ENCODE measurements at places on chromosomes 3 and 15.

GRCh38 chr15:74253211-74253921, 17.2 kb downstream of the CCDC33 start:
- DNase-seq: no peak

DNA sequence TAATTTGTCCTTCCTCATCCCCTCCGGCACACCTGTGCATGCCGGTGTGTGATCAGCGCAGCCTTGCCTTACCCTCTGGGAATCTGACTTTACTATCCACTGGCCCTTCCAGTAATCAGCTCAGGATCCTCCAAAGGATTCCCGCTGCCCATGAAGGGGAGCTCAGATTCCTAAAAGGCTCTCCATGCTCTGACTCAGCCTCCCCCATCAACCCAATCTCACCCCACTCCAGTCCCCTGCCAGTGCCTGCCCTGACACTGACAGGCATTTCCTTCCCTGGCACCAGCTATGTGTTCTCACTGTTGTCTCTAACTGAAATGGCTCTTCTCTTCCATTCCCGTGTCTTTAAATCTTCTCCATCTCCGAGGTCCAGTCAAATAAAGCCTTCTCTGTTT, 7.3 kb upstream of the BCL2A1 start:
- no peak for DNase-seq

GRCh38 chr3:153028381-153028780, 133.6 kb upstream of the RAP2B start:
- DNase-seq: no peak

DNA sequence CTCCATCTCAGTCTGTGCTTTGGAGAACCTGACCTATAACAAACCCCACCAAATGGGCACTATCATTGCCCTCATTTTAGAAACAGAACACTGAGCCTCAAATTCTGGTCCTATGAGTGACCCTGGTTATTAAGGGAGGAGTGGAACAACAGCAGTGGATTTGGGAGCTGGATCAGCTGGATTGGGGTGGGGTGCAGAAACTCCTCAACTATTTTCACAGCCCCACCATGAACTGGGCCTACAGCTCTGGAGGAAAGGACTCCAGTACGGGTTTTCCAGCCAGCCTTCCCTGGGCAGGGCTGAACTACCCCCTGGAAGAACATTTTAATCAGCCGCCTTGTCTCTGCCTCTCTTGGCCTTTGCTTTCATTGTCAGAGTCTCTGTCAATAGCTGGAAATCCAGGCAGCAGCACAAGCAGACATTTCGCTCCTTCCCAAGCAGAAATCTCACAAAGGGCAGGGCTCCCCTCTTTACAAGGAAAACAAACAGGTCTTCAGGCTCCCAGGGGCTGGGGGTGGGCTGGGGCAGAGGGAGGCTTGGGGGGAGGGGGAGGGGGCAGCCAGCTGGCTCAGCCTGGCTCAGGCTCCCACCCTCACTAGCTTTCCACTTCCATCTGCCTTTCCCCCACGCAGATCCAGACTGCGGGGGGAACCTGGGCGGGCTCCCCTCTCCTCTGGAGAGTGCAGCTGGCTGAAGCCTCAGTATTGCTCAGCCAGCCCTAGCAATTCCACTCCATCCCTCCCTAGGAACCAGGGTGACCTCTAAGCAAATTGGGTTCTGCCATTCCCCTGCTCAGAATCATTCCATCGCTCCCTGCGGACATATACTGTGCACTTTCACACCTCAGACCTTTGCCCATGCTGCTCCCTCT, 13.7 kb upstream of the TLE3 start:
- DNase-seq: peak; percentile 71

GRCh38 chr15:99442252-99442897, 123.4 kb upstream of the MEF2A start:
- DNase-seq: no peak

GRCh38 chr15:57562196-57562769, 29.4 kb upstream of the MYZAP start:
- no peak for DNase-seq

DNA sequence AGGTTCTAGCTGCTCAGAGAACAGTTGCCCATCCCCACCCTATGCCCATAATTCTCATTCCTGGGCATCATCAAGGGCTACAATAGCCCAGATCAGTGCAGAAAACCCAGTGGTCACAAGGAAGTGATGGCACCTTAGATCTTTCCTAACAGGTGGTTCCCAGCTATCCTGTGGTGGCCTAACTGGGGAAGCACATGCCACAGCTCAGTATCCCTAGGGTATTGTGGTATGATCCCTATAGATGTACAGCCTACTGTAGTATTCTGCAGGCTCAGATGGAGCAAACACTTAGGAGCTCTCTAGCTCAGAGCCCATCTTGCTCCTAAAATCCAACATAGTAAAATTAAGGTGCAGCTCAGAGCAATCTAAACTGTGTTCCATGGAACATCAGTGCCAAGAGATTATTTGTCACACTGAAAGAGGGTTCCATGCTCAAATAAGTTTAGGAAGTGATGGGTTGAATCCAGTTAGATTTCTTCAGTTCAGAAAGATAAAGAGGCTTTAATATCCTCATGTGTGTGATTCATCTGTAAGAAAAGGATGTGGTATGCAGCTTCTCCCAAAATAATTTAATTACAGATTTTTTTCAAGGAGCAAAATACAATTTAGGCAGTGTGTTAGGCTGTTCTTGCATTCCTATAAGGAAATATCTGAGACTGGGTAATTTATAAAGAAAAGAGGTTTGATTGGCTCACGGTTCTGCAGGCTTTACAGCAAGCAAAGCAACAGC, 4.4 kb downstream of the A4GNT start:
- DNase-seq: no peak

DNA sequence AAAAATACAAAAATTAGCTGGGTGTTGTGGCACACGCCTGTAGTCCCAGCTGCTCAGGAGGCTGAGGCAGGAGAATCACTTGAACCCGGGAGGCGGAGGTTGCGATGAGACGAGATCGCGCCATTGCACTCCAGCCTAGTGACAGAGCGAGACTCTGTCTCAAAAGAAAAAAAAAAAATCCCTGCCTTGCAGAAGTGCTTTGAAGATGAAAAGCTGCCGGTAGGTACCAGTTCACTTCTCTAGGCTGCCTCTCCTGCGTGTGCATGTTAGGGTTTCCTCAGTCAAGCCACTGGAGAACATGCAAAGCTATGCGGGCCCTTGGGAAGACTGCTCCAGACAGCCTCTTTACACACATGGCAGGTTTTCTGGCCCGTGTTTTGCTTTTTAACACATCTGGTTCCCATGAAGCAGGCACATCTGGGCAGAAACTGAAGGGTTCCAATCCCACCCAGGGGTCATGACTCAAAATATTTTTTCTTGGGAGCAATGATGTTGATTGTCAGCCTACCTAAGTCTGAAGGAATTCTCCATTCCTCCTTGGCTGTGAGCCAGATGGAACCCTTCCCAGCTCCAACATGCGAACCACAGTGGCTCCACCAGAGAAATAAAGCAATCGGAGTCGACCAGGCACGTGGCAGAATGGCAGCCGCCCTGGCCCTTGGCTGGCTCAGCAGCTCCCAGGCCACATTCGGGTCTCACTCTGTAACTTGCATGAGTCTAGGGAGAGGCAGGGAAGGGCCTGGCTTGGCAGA, 29.6 kb downstream of the MGLL start:
- no peak for DNase-seq

DNA sequence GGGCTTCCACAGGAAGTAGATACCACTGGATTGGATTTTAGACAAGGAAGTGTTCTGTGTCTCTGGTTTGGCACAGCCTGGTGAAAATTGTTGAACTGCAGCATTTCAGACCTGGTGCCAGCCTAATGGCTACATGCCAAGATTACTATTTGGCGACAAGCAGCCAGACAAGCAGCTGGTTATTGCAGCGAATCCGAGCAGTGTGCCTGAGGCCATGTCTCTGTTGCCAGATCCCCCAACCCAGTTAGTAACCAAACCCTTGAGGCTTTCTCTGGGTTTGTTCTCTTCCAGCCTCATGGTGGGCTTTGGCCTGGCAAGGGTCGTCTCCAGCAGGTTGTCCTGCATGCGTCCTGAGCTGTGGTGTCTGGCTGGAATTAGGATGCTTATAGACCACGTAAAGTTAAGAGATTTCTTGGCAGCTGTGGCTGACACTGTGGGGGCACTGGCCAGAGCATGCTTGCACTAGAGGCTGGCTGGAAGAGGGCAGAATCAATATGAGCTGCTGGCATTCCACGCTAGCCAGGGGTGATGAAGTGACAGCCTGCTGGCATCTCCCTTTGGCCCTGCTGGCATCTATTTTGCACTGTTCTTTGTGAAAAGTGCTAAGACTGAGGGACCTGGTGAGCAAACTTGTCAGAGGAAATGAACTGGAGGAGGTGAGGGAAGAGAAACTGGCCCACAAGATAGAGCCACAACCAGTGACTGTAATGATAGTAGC, 172.6 kb downstream of the RBMS3 start:
- DNase-seq: no peak
